ENCODE measurements at places on chromosomes 12 and 14.

- no peak for DNase-seq
Observed at GRCh38 chr12:109596418-109597244, 23.0 kb downstream of the MVK start.

DNA sequence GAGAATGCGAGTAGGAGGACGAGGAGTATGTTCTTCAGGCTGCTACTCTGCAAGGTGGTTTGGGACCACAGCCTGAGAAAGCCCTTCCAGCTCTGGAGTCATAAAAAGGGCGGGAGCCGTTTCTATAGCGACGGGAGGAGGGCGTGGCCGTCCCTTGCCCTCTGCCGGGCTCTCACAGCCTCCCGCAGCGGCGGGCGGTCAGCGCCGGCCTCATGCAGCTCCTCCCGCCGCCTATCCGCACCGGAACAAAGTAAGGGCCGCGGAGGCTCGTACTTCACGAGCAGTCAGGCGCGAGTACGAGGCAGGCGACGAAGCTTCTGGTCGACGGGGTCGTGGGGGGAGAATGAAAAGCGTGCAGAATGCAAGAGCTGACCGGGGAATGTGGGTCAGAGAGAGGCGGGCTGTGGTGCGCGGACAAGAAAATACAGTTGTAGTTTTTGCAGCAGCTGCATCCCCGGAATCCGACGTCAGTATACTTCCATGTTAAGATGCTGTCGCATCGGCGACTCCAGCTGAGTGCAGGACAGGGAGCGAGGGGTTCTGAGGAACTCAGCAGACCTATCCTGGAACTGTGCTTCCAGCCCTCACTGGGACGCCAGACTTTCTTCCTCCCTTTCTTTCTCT, at the start of gene DYRK4:
TSS of gene DYRK4 (plus strand) at position 175 of the 624 bp plus-strand sequence. CDS start at position 213, 38 bp downstream.
- DNase-seq: no peak

- DNase-seq: no peak
Observed at GRCh38 chr12:8052679-8053078, 13.5 kb downstream of the C3AR1 start.

- DNase-seq: peak; percentile 77
Observed at GRCh38 chr12:15801770-15802744, 12.9 kb upstream of the EPS8 start.

DNA sequence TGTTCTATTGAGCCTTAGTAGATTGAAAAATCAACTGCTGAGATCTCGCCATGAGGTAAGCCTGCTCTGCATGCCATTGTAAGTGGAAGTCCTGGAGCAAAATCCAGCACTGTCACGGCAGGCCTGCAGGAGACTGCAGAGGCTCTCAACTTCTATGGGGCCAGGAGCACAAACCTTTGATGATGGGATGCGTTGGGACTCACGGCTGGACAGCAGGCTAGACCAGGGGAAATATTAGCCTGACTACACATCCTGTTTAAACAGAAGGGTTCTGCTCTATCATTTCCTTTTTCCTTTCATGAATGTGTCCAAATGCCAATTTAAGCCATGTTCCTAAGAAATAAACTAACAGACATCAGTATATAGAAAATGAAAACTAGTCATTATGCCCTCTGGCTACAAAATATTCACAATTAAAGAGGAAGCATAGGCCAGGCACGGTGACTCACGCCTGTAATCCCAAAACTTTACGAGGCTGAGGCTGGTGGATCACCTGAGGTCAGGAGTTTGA, 33.9 kb upstream of the RASSF8 start:
- peak; percentile 100 for DNase-seq

DNA sequence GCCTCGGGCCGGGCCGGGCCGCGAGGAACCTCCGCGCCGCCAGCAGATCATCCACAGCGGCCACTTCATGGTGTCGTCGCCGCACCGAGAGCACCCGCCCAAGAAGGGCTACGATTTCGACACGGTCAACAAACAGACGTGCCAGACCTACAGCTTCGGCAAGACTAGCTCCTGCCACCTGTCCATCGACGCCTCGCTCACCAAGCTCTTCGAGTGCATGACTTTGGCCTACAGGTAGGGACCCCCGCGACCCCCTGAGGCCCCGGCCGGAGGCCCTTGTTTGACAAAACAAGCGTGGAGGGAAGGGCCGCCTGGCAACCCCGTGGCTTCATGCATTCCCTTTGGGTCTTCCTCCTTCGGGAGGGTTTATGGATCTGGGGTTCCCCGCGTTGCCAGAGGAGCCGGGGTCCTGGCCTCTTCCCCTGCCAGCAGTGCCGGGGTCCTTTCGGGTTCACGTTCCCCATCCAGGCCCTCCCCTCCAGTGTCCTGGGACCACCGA, 526 bp downstream of the MLXIP start:
- peak; percentile 39 for DNase-seq

DNA sequence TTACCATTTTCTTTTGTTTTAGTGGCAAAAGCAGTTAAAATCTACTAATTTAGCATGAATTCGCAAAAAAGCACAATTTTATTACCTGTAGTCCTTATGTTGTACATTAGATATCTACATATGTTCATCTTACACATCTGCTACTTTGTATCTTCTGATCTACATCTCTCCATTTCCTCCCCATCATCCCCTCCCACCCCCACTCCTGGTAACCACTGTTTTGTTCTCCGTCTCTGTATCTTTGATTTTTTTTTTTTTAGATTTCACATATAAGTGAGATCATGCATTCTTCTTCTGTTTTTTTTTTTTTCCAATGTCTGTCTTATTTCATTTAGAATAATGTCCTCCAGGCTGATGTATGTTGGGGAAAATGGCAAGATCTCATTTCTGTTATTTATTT, 922.7 kb downstream of the VRK1 start:
- DNase-seq: no peak

DNA sequence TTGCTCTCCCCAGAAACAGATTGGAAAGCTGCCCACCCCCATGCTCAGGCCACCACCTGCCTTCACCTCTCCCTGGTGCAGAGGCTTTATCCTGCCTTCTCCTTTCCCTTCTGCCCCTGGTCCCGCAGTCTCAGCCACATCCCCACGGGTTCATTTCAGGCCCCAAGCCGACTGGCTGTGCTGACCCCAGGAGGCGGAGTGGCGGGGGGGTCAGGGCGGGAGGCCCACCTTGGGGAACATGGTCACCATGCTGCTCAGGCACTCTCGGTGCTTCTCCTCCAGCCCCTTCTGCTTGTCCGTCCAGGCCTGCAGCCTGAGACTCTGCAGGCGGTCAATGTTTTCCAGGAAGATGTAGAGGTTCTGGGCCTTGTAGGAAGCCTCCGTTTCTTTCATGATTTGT, 6.9 kb downstream of the FAM186B start:
- no peak for DNase-seq

DNA sequence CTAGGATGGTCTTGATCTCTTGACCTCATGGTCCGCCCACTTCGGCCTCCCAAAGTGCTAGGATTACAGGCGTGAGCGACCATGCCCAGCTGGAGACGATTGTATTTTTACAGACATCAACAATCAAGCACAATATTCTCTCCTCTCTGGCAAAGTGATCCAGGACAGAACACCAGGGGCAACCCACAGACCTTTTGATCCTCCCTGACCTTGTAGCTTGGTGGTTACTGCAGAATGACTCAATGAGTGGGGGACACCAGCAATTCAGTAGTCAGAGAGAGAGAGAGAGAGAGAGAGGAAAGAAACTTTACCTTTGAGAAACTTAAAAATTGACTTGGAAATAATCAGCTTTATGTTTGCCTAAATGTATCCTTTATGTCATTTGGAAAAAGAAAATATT, 51.2 kb downstream of the DRAM1 start:
- no peak for DNase-seq

- DNase-seq: peak; percentile 89
Observed at GRCh38 chr12:107320033-107320928, 226.9 kb upstream of the CRY1 start.

DNA sequence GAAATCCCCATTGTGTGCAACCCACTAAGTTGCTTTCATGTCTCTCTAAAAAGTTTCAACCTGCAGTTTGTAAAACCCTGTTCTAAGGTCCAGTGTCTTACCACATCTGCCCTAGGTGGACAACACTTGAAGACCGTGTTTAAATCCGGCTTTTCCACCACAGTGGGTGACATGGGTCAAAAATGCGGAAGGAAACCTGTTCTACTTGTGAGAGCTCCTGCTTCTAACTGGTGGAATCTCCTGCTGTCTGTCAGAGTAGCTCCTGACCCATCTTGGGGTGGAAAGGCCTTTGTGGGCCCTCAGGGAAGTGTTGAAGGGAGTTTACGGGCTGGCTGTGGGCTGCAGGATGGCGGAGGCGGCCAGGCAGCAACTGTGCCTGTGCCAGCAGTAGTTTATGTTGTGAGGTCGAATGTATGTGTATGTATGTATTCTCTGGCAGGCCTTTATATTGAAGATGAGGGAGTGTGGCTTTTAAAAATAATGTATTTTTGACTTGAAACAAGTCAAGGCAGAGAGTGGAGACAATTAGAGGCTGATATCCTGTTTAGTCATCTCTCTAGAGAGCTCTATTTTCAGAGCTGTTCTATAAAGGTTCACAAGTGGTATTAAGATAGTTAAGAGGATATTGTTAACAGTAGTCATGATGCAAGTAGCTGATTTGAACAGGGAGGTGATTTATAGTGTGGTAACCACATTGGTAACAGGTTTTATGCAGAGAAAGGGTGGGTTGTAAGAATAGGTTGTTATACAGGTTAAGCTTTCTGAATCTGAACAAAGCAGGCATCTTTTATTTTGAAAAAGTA, 67.0 kb downstream of the PRKCH start:
- peak; percentile 90 for DNase-seq

DNA sequence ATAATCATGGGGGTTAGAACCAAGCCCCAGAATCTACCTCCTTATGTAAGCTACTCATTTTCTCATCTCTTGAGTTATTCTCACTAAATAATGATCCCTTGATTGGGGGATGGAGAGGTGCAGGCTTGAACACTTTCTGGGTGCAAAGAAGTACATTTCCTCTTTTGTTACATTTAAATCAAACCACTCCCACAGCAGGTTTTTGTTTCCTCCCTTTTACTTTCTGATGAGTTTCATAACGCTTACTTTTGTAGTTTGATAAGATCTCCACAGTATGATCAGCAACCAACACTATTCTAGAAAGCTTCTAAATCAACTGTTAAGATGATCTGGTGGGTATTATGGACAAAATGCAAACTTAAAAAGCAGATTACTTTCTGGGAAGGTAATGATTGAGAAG, 20.5 kb downstream of the VCPKMT start:
- no peak for DNase-seq

DNA sequence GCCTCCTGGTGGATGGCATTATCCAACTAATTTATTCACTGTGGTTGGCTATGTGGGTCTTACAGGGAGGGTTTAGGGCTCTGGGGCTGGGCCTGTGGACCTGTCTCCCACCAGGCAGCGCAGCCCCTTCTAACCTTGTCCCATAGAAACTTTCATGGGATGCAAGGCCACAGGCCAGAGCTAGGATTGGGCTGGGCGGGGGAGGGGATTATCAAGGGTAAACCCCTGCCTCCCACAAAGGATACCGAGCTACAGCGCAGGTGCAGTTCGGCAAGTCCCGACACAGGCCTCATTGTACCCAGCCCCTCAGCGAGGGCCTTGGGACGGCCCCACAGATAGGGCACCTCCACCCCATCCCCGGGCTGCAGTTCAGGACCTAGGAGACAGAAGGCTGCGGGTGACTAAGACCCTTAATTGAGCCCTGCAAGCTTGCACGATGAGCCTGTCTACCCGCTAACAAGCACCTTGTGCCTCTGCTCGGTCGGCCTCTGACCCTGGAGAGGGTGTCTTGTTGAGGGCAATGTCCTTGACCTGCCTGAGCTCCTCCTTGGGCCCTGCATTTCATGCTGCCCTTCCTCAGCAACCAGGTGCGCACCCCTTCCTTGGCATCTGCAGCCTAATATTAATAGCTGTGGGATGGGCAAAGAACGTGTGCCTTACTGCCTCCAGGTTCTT, 46.7 kb downstream of the PSMA6 start:
- no peak for DNase-seq

DNA sequence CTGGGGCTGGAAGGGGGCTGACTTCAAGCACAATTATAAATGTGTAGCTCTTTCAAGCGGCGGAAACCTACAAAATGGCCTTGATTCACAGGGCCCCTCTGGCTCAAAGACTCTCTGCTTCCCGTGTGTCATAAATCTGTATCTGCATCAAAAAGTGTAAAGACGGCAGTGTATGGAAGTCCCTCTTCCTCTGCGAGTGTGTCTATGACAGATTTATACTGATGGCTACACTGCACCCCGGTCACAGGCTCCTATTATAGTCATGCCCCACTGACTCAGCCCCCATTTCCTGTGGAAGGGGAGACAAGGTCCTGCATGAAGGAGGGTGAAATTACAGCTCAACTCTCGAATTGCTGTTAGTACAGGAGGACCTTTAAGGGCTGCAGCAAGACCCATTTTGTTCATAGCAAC, 68.6 kb downstream of the HMGA2 start:
- DNase-seq: peak; percentile 77

DNA sequence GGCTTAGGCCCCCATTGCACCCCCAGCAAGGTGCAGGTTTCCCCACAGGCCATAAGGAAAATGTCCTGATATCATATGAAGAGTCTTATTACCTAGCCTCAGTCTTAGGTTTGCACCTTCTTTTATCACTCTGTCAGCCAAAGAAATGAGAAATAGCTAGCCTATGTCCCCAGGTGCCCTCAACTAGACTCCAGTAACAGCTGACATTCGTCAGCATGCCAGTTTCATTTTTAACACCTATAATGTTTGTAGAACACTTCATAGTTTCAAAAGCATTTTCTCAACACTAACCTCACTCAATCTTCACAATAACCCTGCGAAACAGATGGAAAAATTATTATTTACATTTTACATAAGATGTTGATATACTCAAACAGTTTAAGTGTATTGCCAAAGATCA, 24.0 kb upstream of the OR10P1 start:
- DNase-seq: no peak

GRCh38 chr14:68627868-68628604, 164.8 kb downstream of the ZFP36L1 start:
- peak; percentile 28 for DNase-seq

GRCh38 chr12:87795555-87795954, 233.6 kb downstream of the C12orf50 start:
- DNase-seq: no peak

DNA sequence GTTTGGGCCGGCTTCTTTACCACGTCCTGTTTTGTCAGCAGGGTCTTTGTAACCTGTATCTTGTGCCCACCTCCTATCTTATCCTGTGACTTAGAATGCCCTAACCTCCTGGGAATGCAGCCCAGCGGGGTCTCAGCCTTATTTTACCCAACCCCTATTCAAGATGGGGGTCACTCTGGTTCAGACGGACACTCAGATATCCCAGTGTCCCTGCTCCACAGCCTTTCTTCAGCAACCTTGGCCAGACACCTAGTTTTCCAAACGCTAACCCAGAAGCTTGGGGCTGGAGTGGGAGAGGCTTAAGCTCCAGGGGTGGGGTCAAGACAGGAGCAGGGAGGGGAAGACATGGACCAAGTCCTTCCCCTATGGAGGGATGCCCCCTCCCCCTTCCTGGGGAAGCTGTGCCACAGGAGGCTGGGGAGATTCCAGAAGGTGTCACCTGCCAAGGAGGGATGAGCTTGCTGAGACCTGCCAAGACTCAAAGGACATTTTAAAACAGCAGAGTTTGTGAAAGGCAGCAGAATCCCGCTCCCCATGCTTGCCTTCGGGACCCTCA, 62.2 kb downstream of the RIN3 start:
- DNase-seq: no peak

GRCh38 chr12:55019784-55020183, at the start of gene NEUROD4:
Gene NEUROD4, plus strand, starts transcription at chr12:55019974. Its CDS starts 6,466 bp downstream, at chr12:55026440.
- peak; percentile 66 for DNase-seq

Measured in PC-3 (cell line).